NCI-H460 (cell line): ENCODE measurements at places on chromosomes 11 and 22. TPM values are rescaled to one million over a fixed set of nuclear protein-coding genes. Genes with fewer than 3 reads are reported as not detected.

Gene OR51I1
- not detected in 2 replicates for total RNA-seq

Gene TMEM138
- total RNA-seq = 34.1 and 35.9 TPM in 2 replicates

GRCh38 chr11:121282386-121282785 is 10.2 kb upstream of the SC5D start:
- no peak for DNase-seq

Gene EED
- 10.7 and 12.4 TPM in 2 replicates for total RNA-seq

- no peak for DNase-seq
These were observed 29.4 kb downstream of the ARFGAP2 start for GRCh38 chr11:47147250-47147649.
